Effector memory CD8-positive, alpha-beta T cell (primary cell): ENCODE measurements at places on chromosomes 7 and 10.

DNA sequence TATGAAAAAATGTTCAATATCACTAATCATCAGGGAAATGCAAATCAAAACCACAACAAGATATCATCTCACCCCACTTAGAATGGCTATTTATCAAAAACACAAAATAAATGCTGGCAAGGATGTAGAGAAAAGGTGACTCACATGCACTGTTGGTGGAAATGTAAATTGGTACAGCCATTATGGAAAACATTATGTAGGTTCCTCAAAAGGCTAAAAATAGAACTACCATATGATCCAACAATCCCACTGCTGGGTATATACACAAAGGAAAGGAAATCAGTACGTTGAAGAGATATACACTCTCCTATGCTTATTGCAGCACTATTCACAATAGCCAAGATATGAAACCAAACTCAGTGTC, 50.2 kb downstream of the CDK1 start:
- DNase-seq: no peak

- peak; percentile 26 for DNase-seq
Observed at GRCh38 chr10:110803830-110804338, 67.8 kb upstream of the PDCD4 start.

GRCh38 chr10:48390933-48391845, 84.7 kb downstream of the MAPK8 start:
- no peak for DNase-seq

- DNase-seq: no peak
Observed at GRCh38 chr7:43121973-43122372, 9.5 kb downstream of the HECW1 start.

GRCh38 chr7:127446842-127447241, 54.3 kb upstream of the ZNF800 start:
- no peak for DNase-seq
